Brain pericyte (primary cell): ENCODE measurements at places on chromosomes 11 and 22.

DNA sequence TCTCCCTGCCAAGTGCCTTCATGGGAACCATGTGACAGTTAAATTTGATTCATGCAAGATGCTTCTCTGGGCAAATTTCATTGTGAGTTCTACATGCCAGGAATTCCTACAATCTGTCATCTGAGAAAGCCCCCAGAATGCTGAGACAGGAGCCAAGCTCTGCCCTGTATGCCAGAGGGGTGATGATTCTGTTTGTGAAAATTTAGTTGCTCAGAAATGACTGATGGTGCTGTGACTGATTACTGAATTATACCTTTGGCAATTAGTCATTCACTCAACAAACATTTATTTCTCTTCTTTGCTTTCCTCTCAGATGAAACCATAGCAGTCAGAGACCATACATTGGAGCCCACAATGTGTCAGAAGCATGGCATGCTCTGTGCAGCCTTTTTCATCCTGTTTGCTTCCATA is 69.0 kb upstream of the ZBED5 start:
- DNase-seq: no peak

DNA sequence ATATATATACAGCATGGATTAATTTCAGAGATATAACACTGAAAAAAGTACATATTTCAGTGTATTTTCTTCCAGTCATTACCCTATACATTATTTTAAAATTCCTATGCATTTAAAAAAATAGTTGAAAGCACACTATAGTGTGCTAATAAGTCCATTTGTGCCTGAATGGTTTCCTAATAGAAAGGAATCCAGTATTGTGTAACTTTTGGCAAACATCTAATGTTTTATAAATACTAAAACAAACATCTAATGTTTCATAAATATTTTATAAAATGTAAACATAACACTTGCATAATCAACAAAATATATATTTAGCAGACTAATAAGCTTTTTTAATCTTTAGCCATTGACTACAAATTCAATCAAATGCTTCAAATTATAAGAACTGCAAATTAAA is 126.6 kb upstream of the FIBIN start:
- no peak for DNase-seq

- DNase-seq: no peak
Observed at GRCh38 chr22:24155627-24156140, 25.6 kb upstream of the SUSD2 start.

DNA sequence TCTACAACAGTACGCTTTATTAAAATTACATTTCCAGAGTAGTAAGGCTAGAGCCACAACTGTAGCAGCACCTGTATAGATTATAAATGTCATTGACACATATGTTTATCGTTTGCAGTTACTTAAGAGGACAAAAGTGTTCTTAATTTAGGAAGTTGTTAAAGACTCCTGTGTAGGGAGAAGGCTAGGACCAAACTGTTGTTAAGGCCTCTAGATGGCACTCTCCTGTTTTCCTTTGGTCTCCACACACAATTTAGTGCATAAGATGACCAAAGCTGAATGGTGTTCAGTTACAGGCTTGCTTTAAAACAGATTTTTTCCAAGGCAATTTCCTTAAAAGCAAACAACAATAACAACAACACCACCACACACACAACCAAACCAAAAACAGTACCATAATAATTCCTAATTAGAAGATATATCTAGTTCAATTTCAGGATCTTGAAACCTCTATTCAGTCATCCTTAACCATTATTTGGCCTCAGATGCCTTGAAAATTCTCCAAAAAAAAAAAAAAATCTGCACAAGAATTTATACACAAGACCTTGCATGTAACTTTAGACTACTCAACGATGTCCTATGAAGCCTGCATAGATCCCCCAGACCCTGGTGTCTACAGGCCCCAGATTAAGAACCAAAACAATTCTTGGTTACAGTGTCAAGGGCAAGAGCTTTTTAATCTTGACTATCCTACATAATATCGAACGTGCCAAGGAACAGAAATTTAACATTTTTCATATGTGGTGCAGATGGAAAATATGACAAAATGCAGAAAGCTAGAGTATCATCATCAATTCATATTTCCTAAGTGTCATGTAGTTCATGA is 42.6 kb upstream of the APOA1 start:
- peak; percentile 29 for DNase-seq

- no peak for DNase-seq
Observed at GRCh38 chr11:45677770-45678512, 12.5 kb upstream of the CHST1 start.

GRCh38 chr22:35685731-35686130 is 31.9 kb upstream of the APOL5 start:
- no peak for DNase-seq

GRCh38 chr11:92511522-92512203 is 287.0 kb downstream of the FAT3 start:
- DNase-seq: no peak

- DNase-seq: no peak
Observed at GRCh38 chr11:113057038-113057437, 95.8 kb downstream of the NCAM1 start.

DNA sequence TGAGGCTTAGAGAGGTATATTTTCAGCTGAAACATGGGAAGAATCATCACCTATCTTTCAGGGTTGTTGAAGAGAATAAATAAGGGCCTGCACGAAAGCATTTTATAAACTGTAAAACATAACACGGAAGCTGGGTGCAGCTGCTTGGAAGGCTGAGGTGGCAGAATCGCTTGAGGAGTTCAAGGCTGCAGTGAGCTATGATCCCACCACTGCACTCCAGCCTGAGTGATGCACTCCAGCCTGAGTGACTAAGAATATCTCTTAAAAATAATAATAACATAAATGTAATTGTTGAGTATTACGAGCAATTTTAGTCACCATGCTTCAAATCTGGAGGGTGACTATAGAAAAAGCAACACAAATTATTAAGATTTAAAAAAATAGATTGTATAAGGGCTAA is 16.3 kb downstream of the RBFOX2 start:
- no peak for DNase-seq
